ENCODE measurements at places on chromosomes 4 and X. TPM values are rescaled to one million over a fixed set of nuclear protein-coding genes. Genes with fewer than 3 reads are reported as not detected.
A peak's percentile ranks its signal among the peaks of the same experiment; 100 is the strongest.

- H3K27ac ChIP-seq: no peak overlapping the region
- no peak for DNase-seq
- H3K4me1 ChIP-seq: peaks cover 78% of the 10 kb centered on the region
These were observed 26.4 kb downstream of the NIPAL1 start for GRCh38 chr4:48042979-48043461.

DNA sequence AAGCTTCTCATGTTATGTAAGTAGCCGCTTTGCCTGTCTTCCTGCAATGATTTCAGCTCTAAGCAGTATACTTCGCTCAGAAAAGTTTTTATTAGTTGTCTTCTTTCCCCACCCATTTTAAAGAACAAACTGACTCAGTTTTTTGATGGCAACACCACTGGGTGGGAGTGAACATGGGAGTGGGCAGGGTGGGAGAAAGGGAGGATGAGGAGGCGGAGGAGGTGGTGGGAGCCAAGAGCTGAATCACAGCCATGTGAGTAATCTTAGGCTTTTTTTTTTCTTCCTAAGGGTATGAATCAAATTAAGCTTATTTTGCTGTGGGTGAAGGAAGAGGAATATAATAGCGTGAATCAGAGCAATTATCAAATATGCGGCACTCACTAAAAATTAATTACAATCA lies 574.3 kb upstream of the DIPK2B start:
- peak overlapping the region; percentile 19 for H3K27ac ChIP-seq
- H3K4me1 ChIP-seq: peaks cover 92% of the 10 kb centered on the region
- H3K36me3 ChIP-seq: peaks cover 12% of the 10 kb centered on the region
- peak; percentile 34 for DNase-seq

DNA sequence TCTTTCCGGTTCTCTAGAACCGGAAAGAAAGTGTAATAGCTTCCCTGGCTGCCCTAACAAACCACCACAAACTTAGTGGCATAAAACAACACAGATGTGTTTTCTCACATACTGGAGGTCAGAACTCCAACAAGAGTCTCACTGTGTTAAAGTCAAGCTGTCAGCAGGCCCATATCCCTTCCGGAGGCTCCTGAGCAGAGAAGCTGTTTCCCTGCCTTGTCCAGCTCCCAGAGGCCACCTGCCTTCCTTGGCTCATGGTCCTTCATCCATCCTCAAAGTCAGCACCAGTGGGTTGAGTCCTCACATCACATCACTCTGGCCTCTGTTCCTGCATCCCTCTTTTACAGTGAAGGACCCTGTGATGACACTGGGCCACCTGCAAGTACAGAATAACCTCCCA lies 49.8 kb upstream of the HMX1 start:
- peaks cover 14% of the 10 kb centered on the region for H3K27me3 ChIP-seq
- peaks cover 5% of the 10 kb centered on the region for H3K36me3 ChIP-seq
- no peaks in the 10 kb centered on the region for H3K4me1 ChIP-seq
- DNase-seq: no peak
- no peak overlapping the region for H3K4me3 ChIP-seq

GRCh38 chr4:35867057-35867456 lies 377.3 kb downstream of the ARAP2 start:
- no peak overlapping the region for H3K4me3 ChIP-seq
- H3K27ac ChIP-seq: no peak overlapping the region
- H3K27me3 ChIP-seq: no peaks in the 10 kb centered on the region
- no peak for DNase-seq
- H3K4me1 ChIP-seq: no peaks in the 10 kb centered on the region

PWWP3B gene
- total RNA-seq: not detected

TMPRSS11B gene
- total RNA-seq: not detected

Measured in activated T-cell treated with anti-CD3 and anti-CD28 coated beads, Interleukin-2, amount 50 U/mL, for 72 hours (primary cell).